ENCODE measurements at places on chromosomes 7 and 10. TPM values are rescaled to one million over a fixed set of nuclear protein-coding genes. Genes with fewer than 3 reads are reported as not detected.

DNA sequence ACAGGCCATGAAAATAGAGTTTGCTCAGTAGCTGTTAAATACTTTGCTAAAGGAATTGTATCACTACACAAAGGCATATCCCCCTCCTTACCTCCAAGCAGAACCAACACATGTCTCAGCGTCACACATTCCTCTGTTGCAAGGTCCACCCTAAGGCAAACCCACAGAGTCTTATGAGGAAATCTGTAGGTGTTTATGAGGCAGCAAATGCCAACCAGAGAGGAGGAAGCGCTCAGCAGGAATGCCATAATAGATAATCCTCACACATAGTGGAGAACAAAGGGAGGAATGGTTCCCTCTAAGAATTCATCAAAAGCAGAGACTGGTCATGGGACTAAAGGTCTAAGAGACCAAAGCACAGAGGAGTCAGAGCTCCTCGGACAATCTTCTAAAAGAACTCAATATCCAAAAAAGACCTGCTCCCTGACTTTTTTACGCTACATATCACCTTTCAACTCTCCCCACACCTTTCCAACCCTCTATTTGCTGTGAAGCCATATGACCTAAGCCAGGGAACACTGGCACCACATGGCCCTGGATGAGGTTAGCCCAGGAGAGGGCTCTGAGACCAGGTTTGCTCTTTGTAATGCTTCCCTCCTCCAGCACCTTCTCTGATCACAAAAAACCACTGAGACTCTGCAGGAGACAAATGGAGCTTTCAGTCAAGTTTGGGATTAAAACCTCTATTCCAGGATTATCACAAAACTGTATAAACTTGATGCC, 7.3 kb downstream of the SLC25A13 start:
- DNase-seq: peak; percentile 96

GRCh38 chr10:13399236-13399635, 51.1 kb upstream of the SEPHS1 start:
- DNase-seq: no peak

DNA sequence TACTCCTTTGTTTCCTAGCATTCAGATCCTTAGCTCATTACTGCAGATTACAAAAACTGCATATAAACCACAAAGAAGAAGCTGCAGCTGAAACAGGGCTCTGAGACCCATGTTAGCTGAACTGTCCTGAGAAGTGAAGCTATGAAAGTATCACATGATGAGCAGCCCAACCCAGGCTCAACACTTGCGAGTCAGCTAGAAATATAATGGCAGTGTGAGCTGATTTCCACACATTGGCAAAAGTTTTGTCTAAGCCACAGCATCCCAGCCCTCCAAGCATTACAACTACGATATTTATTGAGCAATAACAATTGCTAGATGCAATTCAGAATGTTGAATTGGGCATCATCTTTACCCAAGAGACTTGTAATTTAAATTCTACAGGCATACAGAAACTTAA, 34.5 kb upstream of the SKAP2 start:
- DNase-seq: no peak

DNA sequence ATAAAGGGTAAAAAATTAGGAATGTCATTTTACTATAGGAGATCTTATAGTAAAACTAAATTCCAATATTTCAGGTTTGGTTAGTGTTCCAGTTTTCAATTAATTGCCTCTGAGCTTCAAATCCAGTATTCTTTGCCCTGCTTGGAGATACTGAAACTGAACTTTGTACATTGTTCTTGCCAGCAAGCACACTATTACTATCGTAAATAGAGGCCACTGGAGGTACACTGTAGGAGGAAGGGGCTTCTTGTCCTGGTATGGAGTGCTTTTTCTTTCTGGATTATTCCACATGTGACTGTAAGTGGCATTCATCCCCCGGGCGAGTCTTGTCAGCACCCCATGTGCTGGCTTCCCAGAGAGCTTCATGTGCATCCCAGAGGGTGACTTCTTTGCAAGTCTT, 234.7 kb upstream of the PTPRZ1 start:
- DNase-seq: no peak

CLRN3 gene
- not detected for total RNA-seq

PRTFDC1 gene
- 13.7 TPM for total RNA-seq
